ENCODE measurements at places on chromosomes 16 and 17.

- peak; percentile 100 for DNase-seq
These were observed 2.3 kb upstream of the COL1A1 start for GRCh38 chr17:50203604-50204345.

DNA sequence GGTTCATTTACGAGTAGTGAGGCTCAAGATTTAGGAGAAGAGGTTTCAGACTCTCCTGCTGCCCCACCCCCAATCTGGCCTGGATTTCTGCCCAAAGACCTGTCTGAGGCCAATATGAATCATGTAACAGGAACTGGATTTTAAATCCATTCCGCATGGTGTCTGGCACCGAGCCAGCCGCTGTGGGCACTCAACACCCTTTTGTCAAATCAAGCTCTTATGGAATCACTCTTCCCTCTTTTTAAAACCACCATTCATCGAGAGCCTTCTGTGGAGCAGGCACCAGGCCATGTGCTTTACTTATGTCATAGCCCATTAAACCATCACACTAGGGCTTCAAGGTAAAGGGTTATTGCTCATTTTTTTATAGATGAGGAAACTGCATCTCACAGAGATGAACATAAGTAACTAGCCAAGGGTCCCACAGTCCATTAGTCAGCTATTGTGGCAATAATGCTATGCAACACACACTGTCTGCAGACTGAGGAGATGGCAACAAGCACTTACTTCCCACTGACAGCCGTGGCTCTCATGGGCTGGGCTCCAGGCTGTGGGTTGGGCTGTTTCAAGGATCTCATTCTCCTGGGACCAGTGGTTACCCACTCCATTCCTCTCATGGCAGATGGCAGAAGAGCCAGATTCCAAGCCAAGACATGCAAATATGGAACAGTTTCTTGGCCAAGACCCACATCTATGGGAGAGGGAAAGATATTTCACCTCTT lies 93.6 kb downstream of the WSCD1 start:
- DNase-seq, result no peak

DNA sequence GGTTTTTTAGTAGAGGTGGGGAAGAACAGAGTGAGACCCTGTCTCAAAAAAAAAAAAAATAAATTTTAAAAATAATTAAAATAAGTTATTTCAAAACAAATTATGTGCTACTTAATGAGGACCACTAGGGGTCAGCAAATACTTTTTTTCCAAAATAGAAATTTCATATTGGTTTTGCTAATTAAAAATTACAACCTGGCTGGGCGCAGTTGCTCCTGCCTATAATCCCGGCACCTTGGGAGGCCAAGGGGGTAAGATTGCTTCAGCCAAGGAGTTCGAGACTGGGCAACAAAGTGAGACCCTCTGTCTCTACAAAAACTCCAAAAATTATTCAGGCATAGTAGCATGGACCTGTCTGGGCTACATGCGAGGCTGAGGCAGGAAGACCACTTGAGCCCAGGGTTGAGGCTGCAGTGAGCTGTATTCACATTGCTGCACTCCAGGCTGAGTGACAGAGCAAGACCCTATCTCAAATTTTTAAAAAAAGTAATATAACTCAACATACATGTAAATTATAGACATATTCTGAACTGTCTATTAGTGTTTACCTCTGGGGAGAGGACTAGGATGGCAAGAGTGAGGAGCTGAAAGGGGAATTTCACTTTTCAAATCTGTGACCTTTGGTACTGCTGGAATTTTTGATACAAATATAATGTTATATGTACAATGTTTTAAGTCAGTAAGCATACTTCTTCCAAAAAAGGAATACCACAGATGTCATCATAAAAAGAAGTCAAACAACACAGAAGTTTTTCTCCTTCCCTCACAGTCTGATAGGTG lies 8.1 kb downstream of the MEIOB start:
- DNase-seq, result no peak

DNA sequence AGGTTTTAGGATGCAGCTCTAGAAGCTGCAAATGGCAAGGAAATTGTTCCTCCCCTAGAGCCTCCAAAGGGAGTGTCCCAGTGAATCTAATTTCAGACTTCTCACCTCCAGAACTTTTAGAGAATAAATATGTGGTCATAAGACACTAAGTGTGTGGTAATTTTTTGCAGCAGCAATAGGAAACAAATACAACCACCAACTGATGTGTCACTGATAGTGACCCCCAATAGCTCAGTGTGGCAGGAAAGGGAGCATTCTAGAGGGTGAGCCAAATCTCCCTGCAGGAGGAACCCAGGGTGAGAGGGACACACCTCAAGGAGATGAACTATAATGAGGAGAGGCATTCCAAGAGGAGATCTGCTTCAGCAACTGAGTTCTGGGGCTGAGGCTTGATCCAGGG lies 4.1 kb downstream of the CCL4L2 start:
- no peak for DNase-seq

- no peak for DNase-seq
These were observed 8.7 kb downstream of the SNX29 start for GRCh38 chr16:11985250-11985649.

DNA sequence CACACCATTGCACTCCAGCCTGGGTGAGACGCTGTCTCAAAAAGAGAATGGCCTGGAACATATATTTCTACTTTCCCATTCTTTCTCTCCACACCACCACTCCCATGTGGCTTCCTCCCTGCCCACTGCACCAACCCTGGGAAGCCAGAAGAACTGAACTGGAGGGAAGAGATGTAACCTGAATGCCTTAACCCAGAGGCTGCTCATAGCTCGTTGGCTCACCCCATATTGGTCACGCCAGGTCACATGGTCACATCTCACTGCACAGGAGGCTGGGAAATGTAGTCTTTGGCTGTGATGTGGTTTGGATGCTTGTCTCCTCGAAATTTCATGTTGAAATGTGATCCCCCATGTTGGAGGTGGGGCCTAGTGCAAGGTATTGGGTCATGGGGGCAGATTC lies 5.9 kb upstream of the DNAH17 start:
- no peak for DNase-seq

- DNase-seq, result no peak
These were observed 717 bp downstream of the CYBA start for GRCh38 chr16:88649924-88650748.

- no peak for DNase-seq
These were observed 3.5 kb downstream of the RAB40C start for GRCh38 chr16:593406-593805.

- no peak for DNase-seq
These were observed 5.7 kb downstream of the CDC6 start for GRCh38 chr17:40293363-40293762.
